ENCODE measurements at places on chromosomes 11 and 22.

DNA sequence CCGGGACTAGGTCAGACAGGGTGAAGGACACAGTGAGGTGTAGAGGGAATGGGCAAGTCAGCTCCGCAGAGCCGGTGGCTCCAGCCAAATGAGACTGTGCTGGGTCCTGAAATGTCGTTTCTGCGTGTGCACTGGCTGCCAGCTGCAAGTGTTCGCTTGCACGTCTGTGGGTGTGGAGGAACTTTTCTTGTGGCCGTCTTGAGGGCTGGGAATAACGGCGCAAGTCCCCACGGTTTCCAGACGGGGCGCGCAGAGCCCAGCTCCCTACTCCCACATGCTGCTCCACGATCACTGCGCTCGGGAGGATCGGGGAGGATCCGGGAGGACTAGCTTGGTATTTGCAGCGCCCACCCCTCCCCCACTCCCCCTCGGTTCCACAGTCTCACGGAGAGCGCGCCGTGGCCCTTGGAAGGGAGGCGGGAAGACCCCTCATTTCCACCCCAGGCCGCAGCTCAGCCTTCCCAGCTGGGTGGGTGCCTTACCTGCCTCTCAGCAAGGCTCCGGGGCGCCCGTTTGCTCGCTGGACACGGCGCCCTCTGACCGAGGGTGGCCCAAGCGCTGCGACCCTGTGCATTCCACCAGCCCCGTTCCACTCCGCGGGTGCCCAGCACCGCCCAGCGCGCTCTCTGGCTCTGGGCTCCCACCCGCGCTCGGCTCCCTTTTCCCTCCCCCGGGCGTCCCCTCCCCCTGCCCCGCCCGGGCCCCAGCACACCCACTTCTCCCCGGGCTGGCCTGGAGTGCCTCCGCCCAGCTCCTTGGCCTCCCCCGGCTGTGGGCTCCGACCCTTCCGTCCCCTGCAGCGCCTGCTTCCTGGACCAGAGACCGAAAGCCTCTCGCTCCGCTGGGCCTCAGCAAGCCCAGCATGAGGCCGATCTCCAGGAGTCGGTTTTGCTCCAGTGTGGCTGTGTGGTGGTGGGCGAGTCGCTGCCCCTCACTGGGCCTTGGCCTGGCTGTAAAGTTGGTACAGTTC, at the start of gene KCNE3:
KCNE3 (minus strand) TSS at position 634 of the 970 bp plus-strand sequence. CDS start 9,986 bp downstream, outside the sequence.
- DNase-seq, result no peak

DNA sequence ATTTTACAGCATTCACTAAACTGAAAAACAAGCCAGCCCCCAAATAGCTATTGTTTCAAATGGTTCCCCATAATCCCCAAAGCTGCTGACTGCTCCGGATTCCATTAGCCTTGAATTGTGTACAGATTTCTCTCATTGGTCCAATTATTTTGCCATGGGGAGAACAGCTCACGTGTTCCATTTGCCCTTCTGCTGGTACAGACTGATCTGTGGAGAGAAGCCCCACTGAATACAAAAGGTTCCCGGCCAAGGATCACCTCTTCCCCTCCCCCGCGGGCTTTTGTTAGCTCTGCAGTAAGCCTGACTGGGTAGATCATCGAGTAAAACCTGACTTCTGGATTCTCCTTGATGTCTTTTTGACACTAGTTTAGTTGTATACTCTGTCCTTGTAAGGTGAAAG, 9.1 kb upstream of the MAPK8IP1 start:
- DNase-seq, result no peak

DNA sequence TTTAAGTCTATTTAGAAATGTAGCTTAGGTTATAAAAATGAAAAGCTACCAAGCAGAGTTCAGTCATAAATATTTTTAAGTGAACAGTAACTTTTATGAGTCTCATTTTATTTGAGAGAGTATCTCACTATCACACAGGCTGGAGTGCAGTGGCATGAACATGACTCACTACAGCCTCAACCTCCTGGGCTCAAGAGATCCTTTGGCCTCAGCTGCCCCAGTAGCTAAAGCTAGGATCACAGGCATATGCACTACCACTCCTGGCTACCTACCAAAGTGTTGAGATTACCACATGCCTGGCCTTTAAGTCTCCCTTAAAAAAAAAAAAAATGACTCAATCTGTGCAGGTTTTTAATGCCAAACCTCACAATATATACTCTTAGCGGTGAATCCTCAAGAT, 34.7 kb upstream of the CLNS1A start:
- no peak for DNase-seq

- DNase-seq, result no peak
Observed at GRCh38 chr11:10314199-10315072, 9.6 kb downstream of the ADM start.

- DNase-seq, result no peak
Observed at GRCh38 chr11:120627327-120628163, 116.0 kb downstream of the GRIK4 start.

- DNase-seq, result no peak
Observed at GRCh38 chr22:20615021-20615420, 107.6 kb downstream of the MED15 start.

- no peak for DNase-seq
Observed at GRCh38 chr11:9568854-9569587, 4.4 kb upstream of the WEE1 start.

- DNase-seq, result no peak
Observed at GRCh38 chr11:38365274-38365673, 1767.2 kb upstream of the RAG2 start.

DNA sequence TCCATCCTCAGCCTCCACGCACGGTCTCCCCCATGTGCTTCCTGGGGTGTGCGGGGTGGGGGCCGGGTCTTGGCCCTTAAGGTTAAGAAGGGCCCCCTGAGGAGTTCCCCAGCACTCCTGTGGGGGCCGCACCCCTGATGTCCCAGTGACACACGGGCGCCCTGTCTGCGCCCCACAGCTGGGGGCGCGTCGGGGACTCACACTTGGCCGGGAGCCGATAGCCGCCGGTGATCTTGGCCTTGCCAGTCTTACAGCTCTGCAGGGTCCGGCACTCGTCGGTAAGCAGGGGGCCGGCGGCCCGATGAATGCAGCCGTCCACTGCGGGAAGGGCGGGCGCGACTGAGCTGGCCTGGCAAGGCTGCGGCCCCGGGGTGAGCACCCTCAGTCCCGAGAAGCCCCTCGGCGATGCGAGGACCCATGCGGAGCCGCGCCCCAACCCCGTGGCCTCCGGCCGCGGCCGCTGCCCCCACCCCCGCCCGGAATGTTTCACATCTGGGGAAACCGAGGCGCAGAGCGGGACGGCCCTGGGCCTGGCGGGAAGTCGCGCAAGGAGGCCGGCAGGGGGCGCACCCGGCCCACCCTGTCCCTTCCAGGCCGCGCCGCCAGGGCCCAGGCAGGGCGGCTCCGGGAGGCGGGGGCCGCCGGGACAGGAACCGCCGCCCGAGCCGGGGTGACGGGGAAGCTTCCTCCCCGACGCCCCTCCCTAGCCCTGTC, 13.9 kb downstream of the OTUB1 start:
- DNase-seq, result peak; percentile 39

GRCh38 chr11:57982776-57983175, 40.9 kb upstream of the OR9Q1 start:
- no peak for DNase-seq

GRCh38 chr11:6632116-6633073, 13.2 kb upstream of the TPP1 start:
- no peak for DNase-seq

GRCh38 chr11:131305005-131305404, 65.4 kb upstream of the NTM start:
- DNase-seq, result no peak

DNA sequence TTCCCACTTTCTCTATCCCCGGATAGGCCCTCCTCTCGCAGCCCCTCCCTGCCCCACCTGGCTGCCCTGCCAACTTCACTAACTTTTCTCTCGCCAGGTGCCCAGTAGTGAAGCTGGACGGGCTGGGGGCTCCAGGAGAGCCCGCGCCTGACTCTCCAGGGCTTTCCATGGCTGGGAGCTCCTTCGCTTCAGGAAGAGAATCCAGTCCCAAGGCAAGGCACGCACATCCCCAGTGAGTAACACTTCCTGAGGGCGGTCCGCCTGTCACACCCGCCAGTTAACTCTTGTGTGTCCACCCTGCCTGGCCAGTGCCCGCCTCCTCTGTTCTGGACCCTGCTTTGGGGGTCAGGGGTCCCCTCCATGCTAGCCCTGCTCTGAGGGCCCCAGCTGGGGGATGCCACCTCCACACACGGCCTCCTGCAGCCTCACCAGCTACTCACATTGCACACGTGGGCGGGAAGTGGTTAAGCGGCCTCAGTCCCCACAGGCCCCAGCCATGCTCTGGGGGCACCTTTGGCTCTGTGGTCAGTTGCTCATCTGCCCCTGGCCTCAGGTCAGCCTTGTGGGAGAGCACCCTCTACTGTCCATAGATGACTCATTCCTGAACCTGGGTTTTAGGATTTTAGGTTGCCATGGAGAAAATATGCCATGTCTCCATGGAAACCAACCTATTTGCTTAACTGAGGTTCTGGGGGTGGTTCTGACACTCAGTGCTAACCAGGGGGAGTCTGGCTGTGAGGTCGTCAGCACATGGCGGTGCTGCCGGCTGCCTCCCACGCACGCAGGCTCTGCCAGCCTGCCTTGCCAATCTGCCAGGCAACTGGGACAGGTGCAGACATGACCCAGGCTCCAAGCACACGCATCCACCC, at the start of gene RIN1:
RIN1 (minus strand) TSS at position 201 of the 869 bp plus-strand sequence; CDS start at position 169, 32 bp downstream.
- DNase-seq, result peak; percentile 82

GRCh38 chr11:78533399-78533798, 41.3 kb downstream of the NARS2 start:
- no peak for DNase-seq

GRCh38 chr11:128506999-128507611, 80.3 kb downstream of the ETS1 start:
- no peak for DNase-seq

DNA sequence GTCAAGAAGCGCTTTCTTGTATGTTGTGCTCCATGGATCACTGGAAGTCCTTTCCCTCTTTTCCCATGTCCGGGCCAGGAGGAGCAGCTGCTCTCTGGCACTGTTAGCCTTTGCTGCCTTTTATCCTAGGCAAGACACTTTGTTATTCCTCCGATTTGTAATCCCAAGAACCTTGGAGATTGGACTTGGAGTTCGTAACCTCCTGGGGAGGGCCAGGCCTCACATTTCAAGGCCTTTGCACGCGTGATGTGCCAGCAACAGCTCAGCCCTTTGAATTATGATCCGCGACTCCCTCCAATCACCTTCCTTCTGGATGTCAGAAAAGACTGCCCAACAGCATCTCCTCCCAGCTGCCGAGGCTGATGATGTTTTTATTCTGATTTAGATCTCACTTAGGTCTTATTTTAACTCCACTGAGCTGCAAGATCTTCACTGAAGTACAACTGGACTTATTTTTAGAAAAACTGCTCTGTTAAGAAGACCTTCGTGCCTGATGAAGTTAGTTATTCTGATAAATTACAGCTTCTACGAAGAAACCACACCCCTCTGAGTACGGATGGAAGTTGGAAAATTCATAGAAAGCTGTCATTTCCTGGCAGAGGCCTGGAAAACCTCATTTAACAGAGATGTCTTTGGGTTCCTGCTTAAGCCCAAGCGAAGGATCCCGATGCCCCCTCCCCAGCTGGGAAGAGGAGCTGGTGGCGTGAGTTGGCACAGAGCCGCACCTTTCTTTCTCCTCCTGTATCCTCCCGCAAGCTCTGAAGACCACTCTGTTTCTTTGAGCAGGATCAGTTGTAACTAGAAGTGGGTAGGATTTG, 62.4 kb downstream of the PARVB start:
- DNase-seq, result no peak

DNA sequence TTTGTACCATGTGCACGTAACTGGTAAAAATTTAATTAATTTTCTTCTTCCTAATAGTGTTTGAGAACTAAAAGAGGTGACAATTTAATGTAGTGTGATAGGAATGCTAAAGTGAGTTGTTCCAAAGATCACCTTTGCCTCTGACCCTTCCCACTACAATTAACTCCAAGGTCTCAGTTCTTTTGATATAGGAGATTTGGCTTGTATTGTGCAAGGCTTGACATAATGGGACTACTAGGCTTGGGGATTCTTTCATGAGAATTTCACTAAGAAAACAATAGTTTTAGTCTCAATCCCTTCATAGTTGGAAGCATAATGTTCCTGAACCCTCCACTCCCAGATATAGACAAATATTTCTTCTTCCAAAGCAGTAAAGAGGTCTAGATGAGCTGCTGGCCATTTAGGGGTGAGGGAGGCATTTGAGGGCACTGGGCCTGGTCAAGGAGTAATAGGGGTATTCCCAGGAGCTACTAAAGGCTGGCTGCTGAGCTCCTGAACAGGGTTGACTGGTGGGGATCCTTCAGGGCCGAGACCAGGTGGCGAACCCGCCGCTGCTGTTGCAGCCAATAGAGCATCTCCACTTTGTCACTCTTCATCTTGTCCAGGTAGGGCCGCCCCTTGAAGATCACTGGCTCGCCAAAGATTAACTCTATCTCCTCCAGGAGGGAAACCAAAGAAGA, 2.7 kb downstream of the CCDC87 start:
- DNase-seq, result no peak

DNA sequence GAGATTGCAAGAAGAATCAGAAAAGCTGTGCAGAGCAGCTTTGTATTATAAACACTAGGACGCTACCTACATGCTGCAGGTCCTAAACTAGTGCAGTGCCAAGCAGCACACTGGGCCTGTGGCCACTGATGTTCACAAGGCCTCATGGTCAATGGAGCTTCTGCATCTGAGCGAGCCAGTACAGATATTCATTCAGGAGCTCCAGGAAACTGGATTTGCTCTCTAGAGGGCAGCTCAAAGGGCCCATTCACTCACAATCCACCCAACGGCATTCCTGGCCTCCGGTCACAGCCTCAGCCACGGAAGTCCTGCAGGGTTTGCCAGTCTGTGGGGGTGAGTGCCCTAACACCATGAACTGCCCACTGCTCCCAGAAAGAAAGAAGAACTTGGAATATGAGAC, 5.8 kb upstream of the TBC1D10A start:
- DNase-seq, result no peak

- no peak for DNase-seq
Observed at GRCh38 chr22:32531931-32532819, 57.6 kb downstream of the FBXO7 start.

DNA sequence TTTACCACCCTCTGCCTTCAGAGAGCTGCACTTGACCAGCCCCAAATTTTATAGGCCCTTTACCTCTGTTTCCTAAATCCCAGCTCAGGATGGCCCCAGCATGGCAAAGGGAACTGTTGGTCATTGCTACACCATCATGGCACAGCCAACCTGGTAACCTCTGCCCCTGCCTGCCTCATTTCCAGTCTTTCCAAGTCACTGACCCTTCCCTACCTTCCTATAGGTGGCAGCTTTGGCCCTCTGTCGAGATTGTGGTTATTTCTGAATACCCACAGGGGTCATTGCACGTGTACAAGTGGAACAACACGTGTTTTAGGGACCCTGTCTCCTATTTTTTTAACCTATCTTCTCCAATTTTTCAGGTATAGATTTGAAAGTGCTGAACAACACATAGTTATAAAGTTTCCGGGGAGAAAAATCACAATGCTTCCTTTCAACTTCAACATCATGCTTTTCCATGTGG, 2.8 kb downstream of the GALNT18 start:
- DNase-seq, result no peak

DNA sequence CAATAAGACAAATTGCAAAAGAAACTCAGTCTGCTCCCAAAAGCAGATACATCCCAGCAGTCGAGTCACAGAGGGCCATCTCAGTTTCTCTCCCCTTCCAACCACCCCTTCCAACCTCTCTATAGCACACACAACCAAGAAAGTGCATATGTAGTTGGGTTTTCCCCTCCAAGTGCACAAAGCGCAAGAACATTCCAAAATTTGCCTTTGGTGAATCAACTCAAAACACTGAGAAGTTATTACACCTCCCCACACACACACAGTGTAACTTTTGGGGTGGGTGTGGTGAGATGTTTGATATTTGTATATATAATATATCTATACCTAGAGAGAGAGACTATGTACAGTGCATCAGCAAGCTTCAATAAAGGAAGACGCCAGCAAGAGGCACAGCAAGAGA, 10.2 kb upstream of the SCN4B start:
- no peak for DNase-seq
